ENCODE measurements at places on chromosomes 12 and 14. TPM values are rescaled to one million over a fixed set of nuclear protein-coding genes. Genes with fewer than 3 reads are reported as not detected.

The TMEM179 gene
- total RNA-seq, result 0.24 TPM

DNA sequence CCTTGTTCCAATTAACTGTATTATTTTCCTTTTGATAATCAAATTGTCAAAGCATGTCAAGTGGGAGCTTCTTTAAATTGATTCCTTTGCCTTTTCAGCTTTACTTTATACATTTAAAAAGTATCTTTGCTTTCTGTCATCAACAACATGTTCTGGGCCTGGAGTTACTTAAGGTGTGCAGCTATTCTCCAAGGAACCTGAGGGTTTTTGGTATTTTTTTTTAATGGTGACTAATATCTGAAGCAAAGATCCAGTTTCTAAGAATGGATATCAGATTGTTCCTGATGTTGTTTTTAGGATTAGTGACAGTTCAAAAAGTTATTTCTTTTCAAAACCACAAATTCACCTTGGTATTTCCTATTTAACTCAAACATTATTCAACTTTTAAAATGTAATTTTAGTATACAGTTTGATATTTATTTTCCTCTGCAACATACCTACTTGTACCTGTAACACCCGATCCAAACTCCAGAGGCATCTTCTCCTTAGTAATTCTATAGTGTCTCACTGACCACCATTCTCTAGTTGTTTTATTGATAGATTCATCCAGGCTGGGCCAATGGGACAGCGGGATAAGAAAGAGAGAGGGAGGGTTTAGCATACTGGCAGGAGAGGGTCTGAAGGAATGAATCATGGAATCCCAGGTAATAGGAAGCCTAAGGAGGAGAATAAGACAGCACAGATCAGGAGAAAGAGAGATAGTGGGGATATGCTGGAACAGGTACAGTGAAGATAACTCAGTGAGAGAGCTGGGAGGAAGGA, 3.1 kb downstream of the CBLN3 start:
- DNase-seq, result no peak

- DNase-seq, result no peak
Measured at GRCh38 chr14:44803239-44803905, 158.4 kb downstream of the KLHL28 start.

- DNase-seq, result no peak
Measured at GRCh38 chr14:35878272-35879150, 52.4 kb downstream of the BRMS1L start.

The HSPA2 gene
- total RNA-seq, result 54.2 TPM

The OR6C3 gene
- total RNA-seq, result not detected

The GDF3 gene
- 0.24 TPM for total RNA-seq

GRCh38 chr12:21265932-21266331, 68.8 kb downstream of the SLCO1A2 start:
- no peak for DNase-seq

The PAWR gene
- 26.1 TPM for total RNA-seq

Measured in left cardiac atrium (tissue), 4 donors.